ENCODE measurements at places on chromosomes 3 and 15.

DNA sequence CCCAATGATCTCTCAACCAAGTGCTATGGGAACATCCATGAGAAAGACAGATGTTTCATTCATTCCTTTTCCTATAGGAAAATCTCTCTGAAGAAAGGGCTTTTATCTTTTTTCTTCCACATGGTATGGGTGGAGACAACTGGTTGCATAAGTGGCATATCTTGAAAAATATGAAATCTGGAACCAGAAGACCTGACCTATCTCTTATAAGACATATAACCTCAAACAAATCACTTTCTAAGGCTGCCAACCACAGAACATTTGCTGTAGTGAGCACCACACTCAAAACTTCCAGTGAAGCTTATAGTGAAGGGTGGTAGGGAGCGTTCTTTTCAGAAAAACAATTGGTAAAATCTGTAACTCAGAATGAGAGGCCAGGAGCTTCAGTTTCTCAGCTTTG, 58.5 kb downstream of the SHQ1 start:
- no peak for DNase-seq

DNA sequence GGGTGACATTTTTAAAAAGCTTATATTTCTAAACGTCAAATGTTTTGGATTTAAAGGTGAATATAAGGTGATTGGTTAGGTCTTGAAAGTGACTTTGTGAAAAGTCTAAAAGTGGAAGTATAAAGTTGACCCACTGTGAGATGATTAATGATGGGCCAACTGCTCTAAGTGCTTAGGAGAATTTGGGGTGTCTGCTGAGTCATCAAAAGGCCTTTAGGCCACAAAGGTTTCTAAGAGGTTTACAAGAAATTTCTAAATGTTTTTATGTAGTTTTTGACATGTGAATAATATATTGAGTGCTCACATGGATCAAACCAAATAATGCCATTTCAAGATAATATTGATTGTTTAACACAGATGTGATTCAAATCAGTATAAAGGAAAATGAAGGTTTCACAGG, 39.2 kb upstream of the SLC2A2 start:
- no peak for DNase-seq

- DNase-seq, result no peak
Observed at GRCh38 chr3:178847190-178847589, 224.4 kb downstream of the ZMAT3 start.

DNA sequence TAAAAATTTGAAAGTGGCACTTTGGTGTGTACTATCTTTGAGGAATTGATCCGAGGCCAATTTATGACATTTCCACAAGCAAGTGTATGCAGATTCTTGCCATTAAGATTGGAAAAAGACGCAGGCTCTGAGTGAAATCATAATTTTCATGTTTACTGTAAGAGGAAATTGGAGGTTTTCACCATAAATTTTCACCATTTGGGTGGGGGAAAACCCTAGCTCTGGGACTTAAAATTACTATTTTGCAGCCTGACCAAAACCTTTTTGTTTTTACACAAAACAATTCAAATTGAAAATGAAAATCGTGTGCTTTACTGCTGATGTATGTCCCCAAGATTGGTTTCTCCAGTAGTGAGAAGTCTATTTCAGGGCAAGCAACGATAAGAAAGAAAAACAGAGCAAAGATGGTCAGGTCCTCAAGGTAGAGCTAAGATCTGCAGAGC, 282.6 kb downstream of the FOXP1 start:
- no peak for DNase-seq
